ENCODE measurements at places on chromosomes 12 and 14. TPM values are rescaled to one million over a fixed set of nuclear protein-coding genes. Genes with fewer than 3 reads are reported as not detected.
A peak's percentile ranks its signal among the peaks of the same experiment; 100 is the strongest.

GRCh38 chr12:45269412-45269751, 53.5 kb downstream of the ANO6 start:
- no peak for DNase-seq

GRCh38 chr12:3242199-3242863, 165.2 kb downstream of the TSPAN9 start:
- no peak for DNase-seq

DNA sequence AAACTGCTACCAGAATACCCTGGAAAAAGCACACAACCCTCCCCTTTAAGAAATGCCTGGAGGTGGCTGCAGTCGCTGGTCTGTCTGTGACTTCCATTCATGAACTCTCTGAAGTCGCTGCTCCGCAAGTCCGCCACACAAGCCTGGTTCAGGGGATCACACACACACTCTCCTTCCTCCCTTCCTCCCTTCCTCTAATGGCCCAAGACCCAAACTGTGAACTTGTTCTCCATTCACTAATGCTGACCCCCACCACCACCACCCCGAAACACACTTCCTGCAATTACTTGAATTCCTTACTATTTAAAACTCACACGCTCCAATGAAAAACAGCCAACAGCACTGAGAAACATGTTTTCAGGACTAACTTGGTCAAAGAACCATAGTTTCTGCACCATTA, 1.0 kb upstream of the LMO3 start:
- DNase-seq, result peak; percentile 56

- no peak for DNase-seq
Measured at GRCh38 chr12:42541965-42542364, 47.6 kb downstream of the PRICKLE1 start.

GRCh38 chr14:99192028-99192621, 79.9 kb downstream of the BCL11B start:
- DNase-seq, result peak; percentile 93

Gene PPP1R1A
- total RNA-seq, result 0.36 TPM

Gene USP15
- 53.9 TPM for total RNA-seq

All from osteoblast (primary cell).